Epithelial cell of proximal tubule (primary cell): ENCODE measurements at places on chromosomes 2 and 18. TPM values are rescaled to one million over a fixed set of nuclear protein-coding genes. Genes with fewer than 3 reads are reported as not detected.

Gene MSTN
- total RNA-seq = 0.14 TPM in 1 of 2 replicates, not detected in the other

Gene ABCB6
- 9.3 and 11.7 TPM in 2 replicates for total RNA-seq

Gene ANKRD30B
- 0.14 and 0.17 TPM in 2 replicates for total RNA-seq

Gene NTSR2
- not detected in 2 replicates for total RNA-seq

Gene MAP2
- 4.0 and 12.2 TPM in 2 replicates for total RNA-seq

Gene OBSL1
- 38.8 and 87.0 TPM in 2 replicates for total RNA-seq

Gene DSC2
- total RNA-seq = 12.2 and 19.6 TPM in 2 replicates

Gene FRZB
- 0.07 TPM in 1 of 2 replicates, not detected in the other for total RNA-seq

Gene L3MBTL4
- 0.65 and 4.0 TPM in 2 replicates for total RNA-seq

Gene ALKAL2
- 0.12 and 0.36 TPM in 2 replicates for total RNA-seq

Gene SH3YL1
- total RNA-seq = 16.6 and 24.8 TPM in 2 replicates

Gene ALPP
- not detected in 2 replicates for total RNA-seq

Gene DUSP2
- total RNA-seq = 4.4 and 5.4 TPM in 2 replicates

Gene CRYBA2
- total RNA-seq = not detected in 2 replicates

Gene TRPM8
- 0.87 and 4.1 TPM in 2 replicates for total RNA-seq

Gene PDE1A
- 0.07 TPM in 1 of 2 replicates, not detected in the other for total RNA-seq

Gene ERMN
- total RNA-seq = not detected in 2 replicates

Gene MRPL33
- 222 and 290 TPM in 2 replicates for total RNA-seq

Gene TMEM182
- total RNA-seq = 3.5 and 4.2 TPM in 2 replicates

Gene DLGAP1
- total RNA-seq = 0.63 TPM in 1 of 2 replicates, not detected in the other

Gene SLC25A12
- total RNA-seq = 8.6 and 12.4 TPM in 2 replicates

Gene GCC2
- 11.4 and 25.8 TPM in 2 replicates for total RNA-seq

Gene CRYGD
- total RNA-seq = not detected in 2 replicates

Gene COL6A3
- total RNA-seq = 1.7 and 13.0 TPM in 2 replicates

Gene PIAS2
- total RNA-seq = 14.0 and 16.8 TPM in 2 replicates

Gene TMEM200C
- total RNA-seq = 0.29 and 0.92 TPM in 2 replicates

Gene PTPN2
- total RNA-seq = 29.6 and 54.0 TPM in 2 replicates

Gene SPEG
- 4.6 and 28.3 TPM in 2 replicates for total RNA-seq

Gene FAM124B
- total RNA-seq = 0.07 TPM in 1 of 2 replicates, not detected in the other

Gene REG3A
- not detected in 2 replicates for total RNA-seq

Gene GCG
- total RNA-seq = not detected in 2 replicates

Gene TSHZ1
- 4.9 and 5.1 TPM in 2 replicates for total RNA-seq

Gene PROM2
- total RNA-seq = 5.1 and 7.5 TPM in 2 replicates

Gene LAMA3
- total RNA-seq = 45.2 and 69.8 TPM in 2 replicates

Gene MDH1B
- 0.23 and 0.58 TPM in 2 replicates for total RNA-seq

Gene CTNNA2
- total RNA-seq = 0.06 and 0.36 TPM in 2 replicates

Gene HRH4
- 0.12 TPM in 1 of 2 replicates, not detected in the other for total RNA-seq

Gene CFAP65
- total RNA-seq = 1.1 TPM in 1 of 2 replicates, not detected in the other

Gene LRATD1
- 14.1 and 14.2 TPM in 2 replicates for total RNA-seq
